Hippocampal formation (tissue), 2 donors: ENCODE measurements at places on chromosomes 12 and 14.
A peak's percentile ranks its signal among the peaks of the same experiment; 100 is the strongest.

DNA sequence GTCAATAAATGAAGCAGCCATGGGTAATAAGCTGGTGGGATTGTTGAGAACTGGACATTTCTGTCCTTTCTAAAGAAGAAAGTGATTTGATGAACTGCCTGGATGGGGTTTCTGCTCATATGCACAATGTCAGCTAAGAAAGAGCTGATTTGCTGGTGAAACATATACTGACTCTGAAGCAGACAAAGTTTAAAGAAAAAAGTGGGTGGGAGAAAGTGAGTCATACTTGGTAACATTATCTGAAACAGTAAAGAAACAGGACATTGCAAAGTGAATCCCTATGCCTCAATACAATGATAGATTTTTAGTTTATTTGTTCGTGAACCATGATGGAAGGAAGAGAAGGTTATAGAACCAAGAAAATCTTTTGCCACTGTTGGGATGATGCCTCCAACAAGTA, 95.6 kb upstream of the DNM1L start:
- no peak for DNase-seq

DNA sequence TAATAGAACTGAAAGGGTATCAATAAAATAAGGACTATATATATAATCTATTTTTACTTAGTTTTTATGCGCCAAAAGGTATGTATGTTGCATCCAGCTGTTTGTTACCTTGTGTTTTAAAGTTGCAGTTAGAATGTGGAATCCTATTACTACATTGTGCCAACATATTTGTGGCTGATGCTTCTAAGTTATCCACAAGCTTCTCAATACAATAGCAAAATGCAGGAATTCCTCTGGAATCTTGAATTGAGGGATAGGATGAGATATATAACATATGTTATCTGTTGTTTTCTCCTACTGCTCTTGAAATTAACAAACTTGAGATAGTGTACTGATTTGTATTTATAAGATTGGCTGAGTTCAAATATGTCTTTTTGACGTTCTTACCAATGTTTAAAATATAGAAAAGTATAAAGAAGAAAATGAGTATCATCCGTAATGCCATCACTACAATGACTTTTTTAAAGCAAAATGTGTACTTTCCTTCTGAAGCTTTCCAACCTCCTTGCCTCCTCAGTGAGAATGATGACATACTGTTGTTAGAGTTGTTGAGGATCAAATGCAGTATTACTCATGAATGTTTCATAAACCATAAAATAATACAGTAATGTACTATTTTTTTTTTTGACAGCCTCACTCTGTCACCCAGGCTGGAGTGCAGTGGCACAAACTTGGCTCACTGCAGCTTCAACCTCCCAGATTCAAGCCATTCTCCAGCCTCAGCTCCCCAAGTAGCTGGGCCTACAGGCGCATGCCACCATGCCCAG, 6.6 kb downstream of the RAP1B start:
- no peak for DNase-seq

DNA sequence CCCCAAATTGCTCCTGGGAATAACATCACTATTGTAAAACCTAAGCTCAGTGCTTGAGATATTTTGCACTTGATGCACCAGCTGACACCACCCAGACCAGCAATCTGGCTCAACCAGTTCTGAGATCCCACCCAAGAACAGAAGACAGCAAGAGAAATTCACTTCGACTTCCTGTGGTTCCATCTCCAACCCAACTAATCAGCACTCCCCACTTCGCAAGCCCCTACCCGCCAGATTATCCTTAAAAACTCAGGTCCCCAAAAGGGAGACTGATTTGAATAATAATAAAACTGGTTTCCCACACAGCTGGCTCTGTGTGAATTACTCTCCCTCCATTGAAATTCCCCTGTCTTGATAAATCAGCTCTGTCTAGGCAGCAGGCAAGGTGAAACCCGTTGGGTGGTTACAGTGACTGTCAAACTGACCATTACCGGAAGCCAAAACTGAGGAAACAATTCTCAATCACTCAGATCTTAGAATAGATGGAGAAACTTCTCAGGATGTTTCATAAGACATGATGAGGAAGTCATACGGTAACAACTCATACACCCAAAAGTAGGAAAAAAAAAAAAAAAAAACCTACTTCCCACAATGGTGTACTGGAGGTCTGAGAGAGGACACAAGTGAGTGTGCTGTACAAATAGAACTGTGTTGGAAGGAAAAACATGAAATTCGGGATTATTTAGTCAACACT, 92.4 kb downstream of the TMTC1 start:
- no peak for DNase-seq

GRCh38 chr14:105745433-105746123, 219.2 kb downstream of the TMEM121 start:
- no peak for DNase-seq

- DNase-seq: no peak
These were observed 9.0 kb upstream of the CD163 start for GRCh38 chr12:7512553-7512952.

GRCh38 chr14:28515571-28515970, 251.0 kb upstream of the FOXG1 start:
- no peak for DNase-seq

DNA sequence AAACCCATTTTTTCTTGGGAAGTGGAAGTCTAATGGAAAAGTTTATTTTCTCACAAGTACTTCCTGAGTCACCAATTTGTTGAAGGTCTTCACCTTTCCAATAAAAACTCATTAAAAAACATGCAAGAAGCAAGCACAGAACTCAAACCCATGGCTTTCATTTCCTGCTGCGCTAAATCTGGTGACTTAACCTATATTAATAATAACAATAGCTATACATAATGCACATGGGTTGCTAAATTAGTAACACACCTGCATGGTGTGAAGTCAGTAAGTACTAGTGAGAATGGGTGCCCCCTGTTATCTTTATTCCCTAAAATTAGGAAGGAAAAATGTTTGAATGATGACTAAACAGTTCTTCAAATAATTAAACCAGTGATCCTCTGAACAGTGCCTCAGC, 52.3 kb downstream of the PPP2R5C start:
- DNase-seq: no peak

GRCh38 chr12:116053479-116054200, 223.9 kb downstream of the MED13L start:
- DNase-seq: peak; percentile 46

DNA sequence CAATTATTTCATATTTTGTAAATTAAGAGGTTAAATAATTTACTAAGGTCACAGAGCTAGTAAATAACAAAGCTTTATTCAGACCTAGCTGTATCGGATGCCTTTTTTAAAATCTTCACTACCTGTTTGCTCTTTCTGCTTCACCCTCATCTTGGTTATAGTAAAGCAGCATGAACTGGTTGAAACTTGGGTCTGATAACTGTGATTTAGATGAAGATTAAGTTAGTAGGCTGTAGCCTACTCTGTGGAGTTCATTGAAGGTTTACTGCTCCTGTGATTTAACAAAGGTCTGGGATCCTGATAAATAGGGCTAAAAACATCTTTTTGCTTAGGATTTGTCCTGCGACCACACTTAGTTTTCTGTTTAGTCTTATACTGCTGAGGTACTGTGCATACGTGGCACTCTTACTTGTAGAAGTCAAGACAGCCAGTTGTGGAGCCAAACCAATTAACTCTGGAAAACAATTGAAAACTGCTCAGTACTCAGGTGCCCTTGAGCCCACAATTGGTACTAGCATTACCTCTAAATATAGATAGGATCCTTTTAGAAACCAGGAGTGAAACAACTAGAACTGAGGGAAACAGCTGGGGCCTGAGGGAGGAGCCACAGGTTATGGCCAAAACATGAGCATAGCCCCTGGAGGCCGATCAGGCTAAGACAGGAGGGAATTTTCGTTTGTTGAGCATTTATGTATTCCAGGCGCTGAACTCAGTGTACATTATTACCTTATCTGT, 2.3 kb downstream of the SPATS2 start:
- DNase-seq: no peak

DNA sequence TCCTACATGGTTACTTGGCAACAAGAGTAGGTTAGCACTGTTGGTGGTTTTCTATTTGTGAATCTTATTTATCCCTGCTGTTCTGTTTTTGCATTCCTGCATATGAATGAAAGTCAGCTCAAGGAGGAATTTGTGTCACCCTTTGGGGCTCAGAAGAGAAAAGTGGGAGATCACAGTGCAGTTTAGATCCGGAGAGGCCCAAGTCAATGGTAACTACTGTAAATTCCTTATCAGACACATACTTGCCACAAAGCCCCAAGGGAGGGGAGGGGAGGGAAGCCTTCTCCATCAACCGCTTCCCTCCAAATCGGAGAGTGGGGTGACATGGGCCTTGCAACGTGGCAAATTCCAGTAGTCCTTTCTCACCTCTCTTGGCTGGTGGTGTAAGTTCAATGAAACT, 15.0 kb downstream of the GSG1 start:
- DNase-seq: no peak

DNA sequence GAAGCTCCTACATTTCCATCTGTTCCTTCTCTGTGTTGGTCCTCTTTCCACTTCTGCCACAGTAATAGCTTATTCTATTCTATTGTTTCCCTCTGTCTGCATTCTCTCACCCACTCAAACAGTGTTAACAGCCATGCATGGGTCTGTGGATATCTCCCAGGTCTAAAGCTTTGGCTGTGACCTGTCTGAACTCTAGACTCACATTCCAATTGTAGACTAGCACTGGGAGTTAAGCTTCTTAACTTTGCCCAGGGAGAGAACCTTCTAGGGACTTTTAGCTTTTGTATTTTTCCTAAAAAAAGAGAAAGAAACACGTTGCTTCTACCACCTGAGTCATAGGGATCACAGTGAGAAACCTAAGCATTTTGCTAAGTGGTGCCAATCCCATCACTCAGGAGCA, 36.7 kb downstream of the PTPRR start:
- no peak for DNase-seq

GRCh38 chr12:103530307-103531066, 34.7 kb upstream of the C12orf42 start:
- DNase-seq: no peak

DNA sequence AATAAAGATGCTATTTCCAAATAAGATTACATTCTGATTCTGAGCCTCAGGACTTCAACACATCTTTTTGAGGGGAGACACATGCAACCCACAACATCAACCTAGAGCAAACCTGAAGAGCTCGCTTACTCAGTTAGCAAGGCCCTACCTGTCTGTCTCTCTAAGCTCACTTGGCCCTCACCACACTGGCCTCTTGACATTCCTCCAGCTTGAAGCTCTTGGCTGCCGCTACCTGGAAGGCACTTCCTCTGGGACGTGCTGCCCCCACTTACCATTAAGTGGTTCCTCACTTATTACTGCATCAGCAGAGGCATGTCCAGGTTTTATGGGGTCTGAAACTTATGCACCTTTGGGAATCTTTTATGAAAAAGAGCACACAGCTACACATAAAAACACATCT, 354.8 kb downstream of the GALC start:
- no peak for DNase-seq

GRCh38 chr14:69880893-69881292, 1.7 kb downstream of the SMOC1 start:
- no peak for DNase-seq

DNA sequence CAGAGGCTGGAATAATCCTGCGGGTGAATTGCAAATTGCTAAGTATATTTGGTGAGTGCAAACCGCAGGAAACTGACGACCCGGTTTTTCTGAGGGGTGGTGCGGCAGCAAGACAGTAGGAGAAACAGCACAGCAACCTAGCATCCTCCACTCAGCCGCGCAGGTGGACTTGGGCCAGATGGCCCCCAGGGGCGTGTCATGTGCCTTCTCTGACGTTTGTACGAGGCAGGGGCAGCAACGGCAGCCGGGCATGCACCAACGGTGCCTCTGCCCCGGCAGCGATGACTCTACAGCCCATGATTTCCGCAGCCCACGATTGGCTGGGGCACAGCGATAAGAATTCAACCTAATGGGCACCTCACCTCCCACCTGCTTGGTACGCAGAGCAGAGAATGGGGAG, 11.1 kb upstream of the CLEC2A start:
- peak; percentile 51 for DNase-seq

DNA sequence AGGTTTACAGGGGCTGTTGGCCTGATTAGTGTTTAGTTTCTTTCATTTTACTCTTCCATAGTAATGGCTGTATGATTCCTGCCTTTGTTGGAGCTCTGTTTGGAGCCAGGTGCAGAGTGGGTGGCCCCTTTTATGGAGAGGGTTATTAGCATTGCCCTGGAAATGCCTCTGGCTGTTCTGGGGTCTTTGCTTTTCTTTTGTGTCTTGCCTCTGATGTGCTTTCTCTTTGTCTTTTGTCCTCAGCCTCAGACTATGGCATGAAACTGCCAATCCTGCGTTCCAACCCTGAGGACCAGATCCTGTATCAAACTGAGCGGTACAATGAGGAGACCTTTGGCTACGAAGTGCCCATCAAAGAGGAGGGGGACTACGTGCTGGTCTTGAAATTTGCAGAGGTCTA, 6.9 kb downstream of the MLEC start:
- DNase-seq: no peak

GRCh38 chr12:130142736-130143135, 19.5 kb upstream of the FZD10 start:
- DNase-seq: no peak

GRCh38 chr12:27343255-27344000, 10.8 kb downstream of the BMAL2 start:
- DNase-seq: no peak

- no peak for DNase-seq
These were observed 130.5 kb downstream of the ZFP36L1 start for GRCh38 chr14:68662392-68662791.

DNA sequence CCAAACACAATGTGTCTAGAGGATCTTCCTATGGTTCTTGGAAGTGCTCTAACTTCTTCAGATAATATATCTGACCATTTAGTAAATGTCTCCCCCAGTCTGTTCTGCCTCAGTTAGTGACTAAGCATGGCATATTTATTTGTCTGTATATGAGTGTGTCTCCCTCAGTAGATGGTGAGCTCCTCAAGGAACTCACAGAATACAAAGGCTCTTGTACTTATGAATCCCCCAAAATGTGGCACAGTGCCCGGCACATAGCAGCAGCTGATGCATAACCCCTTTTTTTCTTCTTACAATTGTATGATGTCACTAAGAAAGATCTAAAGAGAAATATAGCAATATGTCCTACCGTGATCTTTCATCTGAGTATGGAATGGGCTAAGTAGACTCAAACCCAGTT, 264.7 kb upstream of the PRICKLE1 start:
- no peak for DNase-seq

DNA sequence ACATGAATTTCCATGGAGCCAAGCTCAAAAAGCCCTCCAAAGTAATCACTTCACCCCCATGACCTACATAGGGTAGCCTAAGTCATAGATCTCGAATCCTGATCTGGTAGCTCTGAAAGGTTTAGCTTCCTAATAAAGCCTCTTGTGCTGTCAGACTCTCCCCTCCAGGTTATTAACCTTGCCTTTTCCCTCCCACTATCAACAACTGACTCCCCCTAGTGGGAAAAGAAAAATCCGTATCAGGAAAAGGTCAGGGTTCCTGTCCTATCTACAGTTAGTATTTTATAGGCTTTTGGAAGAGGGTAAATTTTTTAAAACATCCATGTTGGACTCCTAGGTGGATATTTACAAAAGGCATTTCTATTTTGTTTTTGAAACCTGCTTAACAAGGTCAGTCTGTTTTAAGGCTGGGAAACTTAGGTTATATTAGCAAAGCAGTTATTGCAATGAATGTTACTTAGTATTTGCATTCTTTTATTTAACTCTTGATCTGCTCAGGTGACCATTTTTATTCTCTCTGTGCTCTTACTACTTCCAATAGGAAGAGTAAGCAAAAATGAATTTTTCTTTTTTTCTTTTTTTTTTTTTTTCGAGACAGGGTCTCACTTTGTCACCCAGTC, 8.0 kb downstream of the YY1 start:
- DNase-seq: no peak
